ENCODE measurements at places on chromosomes 11 and 22.

DNA sequence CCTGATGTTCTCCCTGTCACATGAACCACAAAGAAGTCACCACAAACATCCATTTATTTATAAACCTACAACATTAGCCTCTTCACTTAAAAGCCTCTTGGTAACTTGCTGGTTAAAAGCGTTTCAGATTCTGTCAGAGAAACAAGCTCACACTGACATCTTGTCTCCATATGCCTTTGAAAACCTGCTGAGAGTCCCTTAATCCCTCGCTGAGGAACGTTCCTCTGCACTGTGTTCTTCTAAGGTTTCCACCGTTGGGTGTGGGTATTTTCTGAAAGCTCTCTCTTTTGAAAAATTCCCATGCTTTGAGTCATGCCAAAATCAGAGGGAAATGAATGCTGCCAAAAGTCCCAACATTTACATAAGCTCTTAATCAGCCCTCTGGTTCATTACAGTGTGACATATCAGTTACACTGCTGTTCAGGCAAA is 149.8 kb downstream of the CCDC34 start:
- no peak for DNase-seq

DNA sequence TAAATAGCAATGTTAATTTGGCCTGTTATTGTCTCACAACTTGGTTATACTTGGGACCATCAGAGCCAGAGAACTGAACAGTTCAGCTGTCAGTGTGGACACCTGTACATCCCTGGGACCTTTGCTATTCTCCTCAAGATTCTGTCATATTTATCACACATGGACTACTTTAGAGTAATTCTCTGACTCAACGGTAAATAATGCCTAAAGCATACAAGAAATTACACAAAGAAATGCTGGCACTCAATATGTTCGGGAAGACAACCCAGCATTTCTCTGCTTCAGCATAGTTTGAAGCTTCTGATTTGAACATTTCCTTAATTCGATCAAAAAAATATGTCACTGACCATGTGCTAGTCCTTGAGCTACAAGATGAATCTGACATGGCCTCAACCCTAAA is 34.6 kb upstream of the MMP13 start:
- no peak for DNase-seq

GRCh38 chr11:62896049-62896448 is 15.4 kb downstream of the SLC3A2 start:
- no peak for DNase-seq

DNA sequence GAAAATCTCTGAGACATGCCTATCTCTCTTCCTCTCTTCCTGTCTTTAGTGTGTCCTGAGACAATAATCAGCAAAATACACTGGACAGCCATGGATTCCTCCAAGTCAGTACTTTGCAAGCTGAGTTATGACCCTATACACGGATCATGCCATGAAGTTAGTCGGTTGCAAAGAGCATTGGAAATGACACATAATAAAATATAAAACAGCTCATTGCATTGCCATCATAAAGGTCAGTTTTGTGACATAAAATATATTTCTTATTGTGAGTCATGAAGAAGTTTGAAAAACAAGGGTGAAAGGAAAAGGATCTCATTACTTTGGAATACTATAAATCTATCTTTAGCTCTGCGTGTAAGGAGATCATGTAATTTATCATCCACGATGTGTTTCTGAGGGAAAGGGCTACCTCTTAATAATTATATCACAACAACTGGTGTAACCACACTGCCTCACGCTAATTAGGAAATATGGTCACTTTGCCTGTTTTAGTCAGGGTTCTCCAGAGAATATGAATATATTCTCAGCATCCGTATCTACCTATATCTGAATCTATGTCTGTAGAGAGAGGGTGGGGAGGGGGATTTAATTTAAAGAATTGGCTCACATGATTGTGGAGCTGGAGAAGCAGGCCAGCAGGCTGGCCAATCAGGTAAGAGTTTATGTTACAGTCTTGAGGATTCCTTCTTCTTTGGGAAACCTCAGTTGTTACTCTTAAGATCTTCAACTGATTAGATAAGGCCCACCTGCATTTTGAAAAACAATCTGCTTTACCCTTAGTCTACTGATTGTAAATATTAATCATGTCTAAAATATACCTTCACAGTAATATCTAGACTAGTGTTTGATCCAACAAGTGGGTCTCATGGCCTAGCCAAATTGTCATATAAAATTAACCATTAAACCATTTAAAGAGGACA is 198.8 kb downstream of the FAT3 start:
- no peak for DNase-seq

GRCh38 chr11:36210529-36210928 is 78.7 kb downstream of the COMMD9 start:
- DNase-seq: no peak

GRCh38 chr22:23383491-23384361 is 196.4 kb downstream of the IGLL1 start:
- no peak for DNase-seq

- no peak for DNase-seq
Measured at GRCh38 chr11:17719028-17719937, at the start of gene MYOD1. Gene MYOD1 (plus strand): TSS chr11:17719571. CDS start chr11:17719783, 212 bp downstream.

GRCh38 chr22:28896611-28897010 is 13.2 kb downstream of the ZNRF3 start:
- no peak for DNase-seq

- DNase-seq: peak; percentile 35
Measured at GRCh38 chr11:20131788-20132666, 28.2 kb downstream of the DBX1 start.

DNA sequence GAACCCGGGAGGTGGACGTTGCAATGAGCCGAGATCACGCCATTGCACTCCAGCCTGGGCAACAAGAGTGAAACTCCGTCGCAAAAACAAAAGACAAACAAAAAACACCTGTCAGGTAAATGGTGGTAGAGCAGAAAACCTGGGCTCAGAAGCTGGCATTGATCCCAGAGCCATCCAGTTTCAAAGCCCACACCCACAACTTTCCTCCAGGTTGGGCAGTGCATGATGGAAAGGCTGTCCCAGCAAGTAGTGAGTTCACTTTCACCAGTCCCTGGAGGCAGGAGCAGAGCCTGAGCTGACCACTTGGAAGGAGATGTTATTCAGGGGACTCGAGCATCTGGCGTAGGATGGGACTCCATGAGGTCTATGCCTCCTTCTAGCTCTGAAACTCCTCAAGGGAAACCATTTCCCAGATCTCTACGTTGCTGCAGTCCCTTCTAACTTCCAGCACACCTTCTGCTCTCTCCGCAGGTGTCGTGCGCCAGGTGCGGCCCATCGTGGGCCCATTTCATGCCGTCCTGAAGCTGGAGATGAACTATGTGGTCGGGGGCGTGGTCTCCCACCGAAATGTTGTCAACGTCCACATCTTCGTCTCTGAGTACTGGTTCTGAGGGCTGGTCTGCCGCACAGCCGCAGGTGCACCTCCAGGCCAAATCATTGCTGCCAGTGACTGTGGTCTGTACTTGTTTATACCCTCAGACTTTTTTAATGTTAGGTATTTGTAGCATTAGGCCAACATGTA is 71.6 kb upstream of the ATXN10 start:
- no peak for DNase-seq

- DNase-seq: no peak
Measured at GRCh38 chr11:17840101-17840548, 105.5 kb downstream of the KCNC1 start.

DNA sequence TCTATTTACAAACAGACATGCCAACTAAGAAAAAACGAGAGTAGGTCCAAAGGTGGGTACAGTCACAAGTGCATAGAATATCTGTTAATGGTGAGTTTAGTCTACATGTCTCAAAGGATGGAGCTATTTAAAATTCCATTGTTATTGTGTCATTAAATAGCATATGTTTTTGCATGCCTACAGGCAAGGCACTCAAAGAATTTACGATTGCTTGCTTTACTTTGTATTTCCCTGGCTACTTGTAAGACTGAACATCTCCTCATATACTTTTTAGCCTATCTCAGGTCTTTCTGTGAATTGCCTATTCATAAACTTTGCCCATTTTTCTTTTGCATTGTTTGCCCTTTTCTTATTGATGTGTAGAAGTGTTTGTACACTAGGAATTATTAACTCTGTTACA is 39.7 kb downstream of the DEUP1 start:
- no peak for DNase-seq

DNA sequence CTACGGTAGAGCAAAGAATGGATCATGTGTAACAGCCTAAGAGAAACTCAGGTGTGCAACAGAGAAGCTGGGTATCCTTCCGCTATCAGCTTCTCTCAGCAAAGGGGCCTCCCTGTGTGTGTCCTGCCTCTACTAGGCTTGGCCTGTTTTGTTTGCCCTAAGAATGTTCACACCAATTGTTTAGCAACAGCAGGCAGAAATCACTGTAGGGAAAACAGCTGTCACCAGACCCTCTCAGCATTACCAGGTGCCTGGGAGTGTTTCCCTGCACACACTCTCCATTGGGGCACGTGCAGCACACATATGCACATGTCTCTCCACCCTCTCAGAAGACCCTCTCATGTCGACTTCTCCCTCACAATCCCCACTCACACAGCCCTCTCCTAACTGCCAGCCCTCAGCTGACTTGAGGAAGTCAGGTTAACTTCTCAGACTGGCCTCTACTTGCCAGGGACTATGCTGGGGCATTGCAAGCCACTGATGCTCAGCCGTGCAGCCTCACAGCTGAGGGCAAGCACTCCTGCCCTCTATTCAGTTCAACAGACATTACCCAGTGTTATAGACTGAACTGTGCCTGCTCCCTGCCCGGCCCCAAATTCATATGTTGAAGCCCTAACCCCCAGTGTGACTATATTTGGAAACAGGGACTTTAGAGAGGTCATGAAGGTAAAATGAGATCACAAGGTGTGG is 97.6 kb downstream of the TRIM29 start:
- DNase-seq: no peak

- no peak for DNase-seq
Measured at GRCh38 chr22:48734359-48734758, 1093.3 kb downstream of the BRD1 start.

- peak; percentile 15 for DNase-seq
Measured at GRCh38 chr11:45267052-45267451, 19.1 kb downstream of the SYT13 start.

GRCh38 chr22:38193580-38193979 is 8.2 kb upstream of the MAFF start:
- no peak for DNase-seq

GRCh38 chr11:68002575-68002937 is 1.3 kb downstream of the UNC93B1 start:
- DNase-seq: no peak

DNA sequence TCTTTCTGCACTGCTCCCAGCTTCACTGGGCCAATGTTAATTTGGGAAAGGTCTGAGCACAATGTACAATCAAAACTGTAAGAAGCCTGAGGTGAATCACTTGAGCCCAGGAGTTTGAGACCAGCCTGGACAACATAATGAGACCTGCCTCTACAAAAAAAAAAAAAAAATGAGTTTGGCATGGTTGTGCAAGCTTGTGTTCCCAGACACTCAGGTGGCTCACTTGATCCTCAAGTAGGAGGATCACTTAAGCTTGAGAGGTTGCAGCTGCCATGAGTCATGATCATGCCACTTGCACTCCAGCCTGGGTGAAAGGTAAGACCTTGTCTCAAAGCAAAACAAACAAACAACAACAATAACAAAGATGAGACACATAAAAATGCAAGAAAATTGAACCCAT is 38.6 kb upstream of the SC5D start:
- DNase-seq: no peak

DNA sequence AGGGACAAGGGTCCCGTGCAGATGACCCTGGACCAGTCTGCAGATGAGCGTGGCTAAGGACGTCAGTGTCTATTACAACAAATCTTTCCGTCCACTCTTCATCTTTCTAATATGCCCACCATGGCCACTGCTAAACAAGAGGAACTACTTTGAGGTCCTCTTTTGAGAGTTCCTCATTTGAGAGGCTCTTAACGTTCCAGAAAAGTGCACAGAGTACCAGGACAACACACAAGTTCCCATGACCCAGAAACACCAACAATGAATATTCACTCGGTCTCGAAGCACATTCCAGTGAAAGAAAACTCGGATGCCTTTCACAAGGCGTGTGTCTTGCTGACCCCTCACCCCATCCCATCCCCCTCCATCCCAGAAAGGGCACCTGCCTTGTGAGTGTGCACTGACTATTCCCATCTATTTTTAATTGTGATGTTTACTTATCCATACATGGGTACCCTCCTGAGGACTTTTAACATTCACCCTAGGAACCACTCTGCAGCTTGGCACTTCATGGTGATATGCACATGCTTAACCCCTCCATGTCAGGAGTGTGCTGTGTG is 157.0 kb downstream of the SHANK2 start:
- DNase-seq: no peak

DNA sequence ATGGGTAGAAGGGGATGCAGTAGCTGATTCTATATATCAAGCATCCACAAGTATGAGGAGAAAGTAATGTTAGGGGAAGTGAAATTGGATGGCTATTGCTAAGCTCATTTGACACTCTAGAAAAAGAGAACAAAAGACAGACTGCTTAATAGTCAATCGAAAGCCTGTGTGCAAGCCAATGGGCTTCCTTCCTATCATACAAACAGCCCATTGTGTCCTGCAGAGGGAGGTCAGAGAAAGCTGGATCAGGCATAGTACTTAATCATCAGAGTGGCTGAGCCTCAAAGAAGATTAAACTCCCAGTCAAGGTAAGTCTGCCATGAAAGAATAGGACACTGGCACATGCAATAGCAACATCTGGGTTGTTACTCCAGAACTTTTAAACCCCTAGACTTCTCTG is 50.9 kb upstream of the PGR start:
- no peak for DNase-seq

GRCh38 chr22:29555065-29555644 is 1.6 kb upstream of the THOC5 start:
- DNase-seq: no peak

DNA sequence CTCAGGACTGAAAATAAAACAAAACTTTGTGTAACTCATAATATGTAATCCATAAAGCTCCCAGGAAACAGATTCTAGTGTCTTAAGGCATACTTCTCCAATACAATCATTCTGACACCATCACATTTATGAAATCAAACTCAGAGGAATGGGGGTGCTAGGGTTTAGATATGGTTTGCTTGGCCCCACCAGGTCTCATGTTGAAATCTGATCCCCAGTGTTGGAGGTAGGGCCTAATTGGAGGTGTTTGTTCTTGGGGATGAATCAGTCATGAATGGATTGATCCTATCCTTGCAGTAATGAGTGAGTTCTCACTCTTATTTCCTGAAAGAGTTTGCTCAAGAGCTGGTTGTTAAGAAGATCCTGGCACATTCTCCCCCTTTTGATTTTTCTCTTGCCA is 380.9 kb downstream of the ETS1 start:
- DNase-seq: no peak

DNA sequence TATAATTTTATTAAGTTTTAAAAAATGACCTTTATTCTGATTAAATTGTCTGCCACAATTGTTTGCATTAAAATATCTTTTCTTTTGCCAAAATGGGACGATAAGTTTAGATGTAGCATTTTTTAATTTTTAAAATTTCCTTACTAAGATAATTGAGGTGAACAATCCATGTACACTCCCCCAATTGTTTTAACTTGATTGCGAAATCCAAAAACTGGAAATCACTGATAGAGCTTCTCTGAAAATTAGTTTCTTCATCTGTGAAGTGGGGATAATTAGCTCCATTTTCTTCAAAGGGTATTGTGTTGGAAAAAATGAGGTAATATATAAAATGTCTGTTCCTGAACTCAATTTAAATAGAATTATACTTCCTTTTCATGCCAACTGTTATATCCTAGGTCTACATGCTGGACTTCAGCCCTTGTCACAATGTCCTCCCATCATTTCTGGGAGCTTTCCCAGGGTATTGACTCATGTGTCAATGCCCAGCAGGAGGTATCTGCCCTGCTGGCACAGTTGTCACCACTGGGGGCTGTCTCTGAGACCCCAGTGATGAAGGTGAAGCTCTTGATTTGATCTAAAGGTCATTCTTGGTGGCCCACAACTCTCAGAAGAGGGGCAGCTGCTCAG is 28.7 kb upstream of the NAV2 start:
- DNase-seq: no peak

Data from activated CD4-positive, alpha-beta T cell treated with anti-CD3 and anti-CD28 coated beads, Interleukin-2, Interleukin-4, amounts not matched to agents 100 ng/mL and 50 ng/mL, durations not matched to agents 16 hours and 8 hours (primary cell).